Hypothalamus (tissue), 51 donors: ENCODE measurements at places on chromosomes 3 and 15.

DNA sequence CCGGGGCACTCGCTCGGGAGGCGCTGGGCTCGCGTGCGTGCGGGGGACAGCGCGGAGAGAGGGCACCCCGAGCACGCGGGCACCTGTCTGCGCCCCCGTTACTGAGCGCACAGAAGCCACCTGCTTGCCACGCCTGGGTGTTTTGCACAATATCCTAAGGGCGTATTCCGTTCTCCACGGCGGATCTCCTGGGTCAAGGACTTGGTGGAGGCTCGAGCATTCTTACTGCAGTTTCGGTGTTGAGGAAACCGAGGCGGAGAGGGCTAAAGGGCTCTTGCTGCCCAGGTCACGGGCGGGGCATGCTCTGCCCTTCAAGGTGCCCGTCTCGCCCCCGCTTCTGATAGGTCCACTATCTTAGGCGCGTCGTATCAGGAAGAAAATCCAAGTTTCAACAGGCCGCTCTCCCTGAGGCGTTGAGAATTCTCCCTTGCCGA, 526 bp downstream of the GPD1L start:
- peak; percentile 17 for DNase-seq

GRCh38 chr3:30605706-30606300, 598 bp upstream of the TGFBR2 start:
- DNase-seq: no peak

DNA sequence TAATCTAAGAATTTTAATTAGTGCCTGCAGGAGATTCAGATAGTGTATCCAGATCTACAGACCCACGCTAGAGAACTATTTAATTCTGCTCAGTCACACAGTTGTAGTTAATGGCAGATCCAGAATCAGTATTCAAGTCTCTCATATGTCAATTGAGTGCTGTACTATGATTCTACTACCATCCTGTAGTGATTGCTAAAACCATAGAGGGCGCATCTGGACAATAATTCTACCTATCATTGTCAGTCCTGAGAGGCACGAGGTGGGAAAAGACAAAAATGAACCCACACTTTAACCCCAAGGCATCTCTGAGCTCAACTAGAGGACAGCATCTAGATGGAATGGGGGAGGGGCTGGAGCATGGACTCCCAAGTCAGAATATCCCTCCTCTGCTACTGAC, 22.7 kb downstream of the DHX36 start:
- DNase-seq: no peak

- DNase-seq: no peak
Measured at GRCh38 chr3:26291840-26292239, 330.7 kb upstream of the LRRC3B start.

- no peak for DNase-seq
Measured at GRCh38 chr3:137116619-137117018, 158.8 kb downstream of the IL20RB start.

GRCh38 chr3:79354179-79354688, 413.6 kb downstream of the ROBO1 start:
- DNase-seq: no peak

GRCh38 chr3:133197619-133198018, 159.4 kb downstream of the TMEM108 start:
- no peak for DNase-seq

- no peak for DNase-seq
Measured at GRCh38 chr15:91897585-91898372, 44.3 kb downstream of the SLCO3A1 start.

DNA sequence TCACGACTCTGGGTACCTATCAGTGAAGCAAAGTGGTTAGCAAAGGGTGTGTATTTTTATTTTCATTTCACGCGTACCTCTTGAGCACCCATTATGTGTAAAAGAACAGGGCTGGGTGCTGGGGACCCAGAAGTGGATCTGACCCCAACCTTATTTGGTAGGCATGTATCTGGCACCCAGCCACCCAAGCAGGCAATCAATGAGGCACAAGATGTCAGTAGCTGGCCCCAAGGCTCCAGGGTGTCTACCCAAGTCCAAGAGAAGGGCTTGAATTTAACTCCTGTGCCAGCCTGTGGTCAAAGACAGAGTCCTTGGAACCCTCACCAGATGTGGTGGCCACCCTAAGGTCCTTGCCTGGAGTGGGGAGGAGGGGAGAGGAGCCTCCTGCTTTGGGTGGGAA, 5.7 kb downstream of the PLEKHO2 start:
- DNase-seq: no peak

DNA sequence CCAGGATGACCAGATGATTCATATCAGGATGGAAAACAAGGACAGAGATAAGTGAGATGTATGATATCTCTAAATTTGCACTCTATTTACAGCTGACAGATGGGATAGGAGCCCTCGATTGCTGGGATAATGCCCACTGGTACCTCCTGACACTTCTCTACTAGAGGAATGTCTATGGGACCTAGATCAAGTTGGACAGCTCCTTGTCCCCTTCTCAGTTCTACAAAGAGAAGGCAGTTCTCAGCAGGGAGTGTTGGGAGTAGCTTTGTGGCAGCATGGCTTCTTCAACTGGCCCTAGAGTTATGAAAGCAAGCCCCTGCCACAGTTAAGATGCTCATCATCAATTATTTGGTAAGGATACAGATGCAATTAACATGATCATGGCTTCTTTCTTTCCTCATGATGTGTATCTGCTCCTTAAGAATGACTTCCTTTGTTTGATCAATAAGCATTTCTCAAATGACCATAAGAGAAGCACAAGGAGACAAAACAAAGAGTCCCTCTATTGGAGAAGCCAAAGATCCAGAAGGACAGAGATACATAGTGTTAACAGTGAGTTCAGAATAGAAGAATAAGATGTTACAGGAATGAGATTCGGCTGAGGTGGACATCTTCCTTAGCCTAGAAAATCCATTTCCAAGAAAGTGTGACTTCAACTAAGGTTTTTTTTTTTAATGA, 481.3 kb downstream of the NAALADL2 start:
- DNase-seq: no peak

DNA sequence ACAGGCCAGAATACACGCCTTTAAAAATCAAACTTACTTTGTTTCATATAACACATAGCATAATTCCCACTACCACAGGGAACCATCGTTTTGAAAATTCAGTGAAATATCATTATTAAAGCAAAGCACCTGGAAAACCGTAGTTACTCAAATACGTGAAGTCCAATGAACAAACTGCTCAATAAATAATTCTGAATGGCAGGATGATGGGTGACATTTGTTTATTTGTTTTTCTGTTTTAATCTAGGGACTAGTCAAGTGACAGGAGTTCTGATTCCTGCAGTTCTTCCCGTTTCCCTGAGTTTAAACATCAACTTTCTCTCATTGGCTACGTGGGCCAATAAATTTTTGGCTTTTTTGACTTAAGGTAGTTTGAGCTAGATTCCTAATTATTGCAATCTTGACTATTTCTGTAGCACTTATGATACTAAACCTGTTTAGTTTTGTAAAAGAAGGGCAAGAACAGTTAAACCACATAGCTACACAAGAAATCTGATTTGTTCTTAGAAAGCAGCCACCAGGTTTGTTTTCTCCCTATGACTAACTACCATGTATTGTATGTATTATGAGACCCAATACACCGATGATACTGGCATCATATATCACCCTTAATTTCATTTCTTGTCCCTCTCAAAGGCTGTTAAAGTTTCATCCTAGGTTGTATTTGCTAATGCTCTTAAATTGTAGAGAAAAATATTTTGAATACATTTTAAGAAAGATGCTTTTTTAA, 411.2 kb downstream of the SHQ1 start:
- DNase-seq: no peak

- no peak for DNase-seq
Measured at GRCh38 chr3:4711680-4711992, 218.5 kb downstream of the ITPR1 start.

GRCh38 chr3:24482096-24482705, 12.4 kb downstream of the THRB start:
- DNase-seq: no peak

- peak; percentile 72 for DNase-seq
Measured at GRCh38 chr3:183427876-183428446, 458 bp downstream of the MCF2L2 start.

GRCh38 chr3:128382221-128382807, 84.4 kb downstream of the DNAJB8 start:
- DNase-seq: no peak

DNA sequence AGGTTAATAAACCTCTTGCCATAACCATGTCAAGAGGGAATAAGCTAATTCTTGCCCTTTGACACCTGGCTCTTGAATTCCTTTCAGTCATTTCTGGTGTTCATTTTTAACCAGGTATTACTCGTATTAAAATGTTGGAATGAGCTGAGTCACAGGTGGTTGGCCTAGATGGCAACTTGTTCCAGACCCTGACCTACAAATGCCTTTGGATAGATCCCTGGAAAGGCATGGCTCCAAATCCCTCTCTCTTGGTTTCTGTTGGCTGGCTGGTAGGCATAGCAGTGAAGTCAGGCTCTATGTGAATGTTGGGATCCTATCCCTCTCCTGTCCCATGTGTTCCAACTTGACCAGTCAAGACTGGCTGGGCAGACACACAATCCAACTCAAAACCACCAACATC, 277.1 kb upstream of the PROK2 start:
- no peak for DNase-seq

DNA sequence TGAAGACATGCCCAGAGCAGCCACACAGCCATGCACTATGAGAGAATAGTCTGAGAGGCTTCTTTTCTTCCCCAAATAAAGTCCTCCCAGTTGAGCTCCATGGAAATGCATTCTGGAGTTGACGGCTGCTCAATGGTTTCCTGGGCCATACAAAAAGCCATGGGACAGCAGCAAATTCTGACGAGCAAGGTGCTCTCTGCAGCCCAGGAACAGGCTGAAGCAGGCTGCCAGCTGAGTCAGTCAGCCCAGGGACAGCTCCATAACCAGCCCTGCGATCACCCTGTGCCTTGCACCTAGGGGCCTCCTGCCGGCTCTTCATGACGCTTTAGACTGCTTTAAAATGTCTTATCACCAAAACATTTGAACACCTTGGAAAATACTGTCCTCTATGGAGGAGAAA, 256.3 kb upstream of the CHRNA7 start:
- no peak for DNase-seq

- DNase-seq: no peak
Measured at GRCh38 chr3:122581622-122582021, 4.2 kb downstream of the PARP15 start.

- no peak for DNase-seq
Measured at GRCh38 chr15:45249125-45249780, 2.8 kb upstream of the SLC28A2 start.

DNA sequence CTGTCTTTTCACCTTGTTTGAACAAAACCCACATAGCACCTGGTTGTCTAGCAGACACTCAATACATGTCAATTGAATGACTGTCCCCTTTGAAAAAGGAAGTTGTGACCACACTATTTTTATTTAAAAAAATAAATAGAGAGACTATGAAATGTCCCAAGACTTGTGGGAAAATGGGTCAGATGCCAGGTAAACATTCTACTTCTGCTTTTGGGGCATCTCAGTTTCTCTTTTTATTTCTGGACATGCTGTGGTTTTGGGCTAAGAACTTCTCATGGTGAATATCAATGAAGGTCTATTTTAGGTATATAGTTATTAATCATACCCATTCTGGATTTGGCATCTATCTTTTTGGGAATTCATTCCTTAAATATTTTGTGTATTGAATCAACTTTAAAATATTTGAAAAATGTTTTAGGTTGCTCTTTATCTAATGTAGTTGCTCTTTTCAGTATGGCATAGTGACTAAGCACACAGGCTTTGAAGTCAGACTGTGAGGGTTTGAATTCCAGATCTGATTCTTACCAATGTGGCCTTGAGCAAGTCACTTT, 4.4 kb downstream of the TMEM45A start:
- no peak for DNase-seq

GRCh38 chr3:42610976-42611375, 10.5 kb downstream of the NKTR start:
- no peak for DNase-seq
